ENCODE measurements at places on chromosomes 6 and 20.

GRCh38 chr6:10690651-10691445 is 3.6 kb downstream of the C6orf52 start:
- DNase-seq: no peak

- DNase-seq: no peak
These were observed 7.4 kb downstream of the SNX9 start for GRCh38 chr6:157830354-157831017.

DNA sequence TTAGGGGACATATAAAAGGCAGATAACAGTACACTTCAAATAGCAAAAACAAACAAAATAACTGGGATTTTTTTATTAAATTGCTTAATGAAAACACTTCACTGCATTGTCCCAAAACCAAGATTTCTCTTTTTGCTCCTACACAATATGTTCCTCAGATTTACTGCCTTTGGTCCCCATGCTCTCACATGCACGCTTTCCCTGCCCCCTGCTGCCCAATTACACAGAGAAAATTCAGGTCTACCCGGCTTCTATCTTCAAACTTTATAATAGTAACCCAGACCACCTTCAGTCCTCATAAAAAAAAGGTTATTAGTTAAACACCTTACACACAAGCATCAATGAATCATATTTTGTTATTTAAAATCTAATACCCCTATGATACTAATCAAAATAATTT is 673.8 kb upstream of the HS3ST5 start:
- no peak for DNase-seq

DNA sequence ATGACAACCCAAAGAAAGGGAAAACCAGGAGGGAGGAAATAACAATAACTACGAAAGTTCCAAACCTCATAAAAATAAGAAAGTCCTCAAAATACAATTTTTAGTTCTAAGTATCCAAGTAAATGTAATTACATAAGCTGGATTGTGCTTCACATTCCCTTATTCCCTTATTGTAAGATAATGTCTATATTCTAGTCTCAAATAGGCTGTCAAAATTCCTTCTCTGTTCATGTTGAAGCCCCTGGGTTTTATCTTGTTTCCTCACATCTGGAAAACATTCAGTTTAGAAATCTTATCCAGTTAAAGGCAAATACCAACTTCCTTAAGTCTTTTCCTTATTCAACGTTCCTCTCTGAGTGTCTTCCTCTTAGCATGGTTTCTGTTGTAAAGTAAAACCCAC is 282.3 kb downstream of the CD109 start:
- DNase-seq: no peak

DNA sequence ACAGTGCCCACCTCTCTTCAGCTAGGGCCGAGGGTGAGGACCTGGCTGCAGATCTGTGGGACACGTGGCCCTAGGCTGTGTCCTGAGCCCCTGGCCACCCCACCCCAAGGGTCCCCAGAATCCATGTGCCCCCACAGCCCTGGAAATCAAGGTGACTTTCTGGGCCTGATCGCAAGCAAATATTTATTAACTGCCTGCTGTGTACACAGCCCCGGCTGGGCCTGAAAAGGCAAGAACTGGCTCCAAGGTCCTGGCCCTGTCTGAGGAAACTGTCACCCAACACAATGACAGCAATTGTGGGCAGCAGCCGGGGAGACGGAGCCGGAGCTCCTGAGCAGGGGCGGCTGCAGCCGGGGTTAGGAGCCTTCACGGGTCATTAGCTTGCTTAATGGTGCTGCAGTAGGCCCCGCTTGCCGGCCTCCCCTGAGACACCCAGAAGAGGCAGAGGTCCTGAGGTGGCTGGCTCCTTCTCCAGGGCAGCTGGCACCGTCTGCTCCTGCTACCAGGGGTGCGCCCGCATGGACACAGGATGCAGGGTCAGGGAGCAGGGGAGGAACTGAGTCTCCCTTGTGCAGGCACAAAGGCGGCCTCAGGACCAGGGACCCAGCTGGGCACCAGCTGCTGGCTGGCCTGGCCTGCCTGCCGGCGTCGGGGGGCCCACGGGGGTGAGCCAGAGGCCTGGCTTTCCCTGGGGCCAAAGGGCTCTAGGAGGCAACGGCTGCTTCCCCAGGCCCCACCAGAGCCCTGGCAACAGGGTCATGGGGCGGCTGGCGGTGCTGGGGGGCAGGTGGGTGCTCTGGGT is 24.1 kb downstream of the NPEPL1 start:
- DNase-seq: peak; percentile 1

DNA sequence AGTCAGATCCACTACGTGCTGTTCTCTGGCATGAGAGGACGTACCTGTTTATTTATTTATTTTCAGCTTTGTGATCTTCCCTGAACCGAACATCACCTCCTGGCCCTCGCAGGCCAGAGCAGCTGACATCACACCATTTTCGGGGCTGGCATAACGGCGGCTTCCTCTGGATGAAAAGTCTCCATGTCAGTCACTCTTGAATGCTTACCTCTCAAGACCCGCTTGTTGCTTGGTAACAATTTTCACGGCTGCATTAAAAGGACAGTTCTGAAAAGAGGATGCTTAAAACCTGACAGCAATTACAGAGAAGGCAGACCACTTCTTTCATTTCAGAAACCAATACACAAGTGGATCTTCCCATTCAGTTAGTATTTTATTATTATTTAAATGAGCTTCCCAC is 159.8 kb upstream of the CDH4 start:
- DNase-seq: no peak

DNA sequence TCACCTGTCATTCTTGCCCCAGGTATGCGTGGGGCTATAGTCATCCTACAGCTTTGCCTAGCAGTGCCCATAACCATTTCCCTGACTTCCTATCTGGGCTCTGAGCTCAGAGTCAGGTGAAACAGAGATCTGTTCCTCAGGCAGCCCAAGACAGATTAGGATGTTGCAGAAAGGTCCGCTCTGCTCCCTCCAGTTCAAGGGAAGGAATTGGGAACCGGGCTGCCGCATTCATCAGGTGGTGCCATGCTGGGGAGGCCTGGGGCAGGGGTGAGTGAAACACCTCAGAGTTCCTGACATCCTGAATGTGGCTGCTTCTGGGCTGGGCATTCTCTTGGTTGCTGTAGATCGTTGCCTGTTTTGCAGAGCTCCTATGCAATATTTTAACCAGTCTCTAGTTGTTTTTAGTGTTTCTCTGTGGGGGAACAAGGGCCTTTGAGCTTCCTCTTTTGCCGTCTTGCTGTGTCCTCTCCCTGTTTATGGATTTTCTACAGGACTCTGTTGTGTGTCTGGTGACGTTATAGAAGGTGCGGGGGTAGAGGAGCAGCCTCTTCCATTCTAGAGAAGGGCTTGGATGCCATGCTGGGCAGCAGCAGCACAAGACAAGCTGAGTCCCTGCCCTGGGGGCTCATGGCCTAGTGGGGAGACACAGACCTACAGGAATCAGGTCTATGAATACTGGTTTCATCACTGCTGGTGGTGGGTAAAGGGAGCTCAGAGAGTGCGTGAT is 9.2 kb downstream of the ENTPD6 start:
- no peak for DNase-seq

GRCh38 chr6:127834136-127834535 is 66.7 kb downstream of the THEMIS start:
- DNase-seq: no peak

- DNase-seq: no peak
These were observed 81.8 kb downstream of the KIF16B start for GRCh38 chr20:16491294-16491905.

- peak; percentile 32 for DNase-seq
These were observed 178.7 kb downstream of the TAF4 start for GRCh38 chr20:61886721-61887595.

DNA sequence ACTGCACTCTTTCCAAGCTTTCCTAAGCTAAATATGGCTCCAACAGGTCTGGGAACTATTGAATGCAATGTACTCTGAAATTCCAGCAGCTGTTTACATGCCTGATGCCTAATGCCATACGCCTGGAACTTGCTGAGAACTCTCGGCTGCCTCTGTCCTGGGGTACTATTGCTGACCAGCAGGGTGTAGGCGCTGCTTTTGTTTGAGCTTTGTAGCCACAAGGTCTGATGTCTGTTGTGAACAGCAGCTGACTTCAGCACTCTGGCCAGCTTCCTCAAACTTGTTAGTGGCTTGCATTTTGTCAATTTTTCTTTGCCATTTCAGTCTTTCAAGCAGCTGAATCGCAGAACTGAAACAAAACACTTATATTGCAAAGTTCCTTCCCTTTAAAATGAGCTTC is 26.7 kb downstream of the SAYSD1 start:
- DNase-seq: no peak
